ENCODE measurements at places on chromosomes 2 and 18.
A peak's percentile ranks its signal among the peaks of the same experiment; 100 is the strongest.

DNA sequence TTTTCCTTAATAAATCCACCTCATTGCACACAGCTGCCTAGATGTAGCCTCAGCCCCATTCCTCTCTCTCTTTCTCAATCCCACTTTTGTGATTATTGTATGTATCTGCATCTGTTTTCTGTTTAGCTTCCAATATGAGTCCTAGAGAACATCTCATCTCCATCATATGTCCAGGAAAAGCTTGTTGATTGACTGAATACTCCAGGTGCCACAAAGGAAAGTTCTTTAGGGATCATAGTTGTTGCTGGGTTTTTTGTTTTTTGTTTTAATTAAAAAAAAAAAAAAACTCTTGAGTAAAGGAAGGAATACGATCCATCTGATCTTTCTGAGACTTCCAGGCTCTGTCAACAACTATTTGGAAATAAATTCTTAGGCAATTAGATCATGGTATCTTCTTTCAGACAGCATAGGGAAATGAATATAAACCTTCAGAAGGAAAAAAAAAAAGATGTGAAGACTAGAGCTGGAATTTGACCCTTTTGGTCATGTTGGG, 42.5 kb downstream of the KIAA2012 start:
- DNase-seq: no peak

DNA sequence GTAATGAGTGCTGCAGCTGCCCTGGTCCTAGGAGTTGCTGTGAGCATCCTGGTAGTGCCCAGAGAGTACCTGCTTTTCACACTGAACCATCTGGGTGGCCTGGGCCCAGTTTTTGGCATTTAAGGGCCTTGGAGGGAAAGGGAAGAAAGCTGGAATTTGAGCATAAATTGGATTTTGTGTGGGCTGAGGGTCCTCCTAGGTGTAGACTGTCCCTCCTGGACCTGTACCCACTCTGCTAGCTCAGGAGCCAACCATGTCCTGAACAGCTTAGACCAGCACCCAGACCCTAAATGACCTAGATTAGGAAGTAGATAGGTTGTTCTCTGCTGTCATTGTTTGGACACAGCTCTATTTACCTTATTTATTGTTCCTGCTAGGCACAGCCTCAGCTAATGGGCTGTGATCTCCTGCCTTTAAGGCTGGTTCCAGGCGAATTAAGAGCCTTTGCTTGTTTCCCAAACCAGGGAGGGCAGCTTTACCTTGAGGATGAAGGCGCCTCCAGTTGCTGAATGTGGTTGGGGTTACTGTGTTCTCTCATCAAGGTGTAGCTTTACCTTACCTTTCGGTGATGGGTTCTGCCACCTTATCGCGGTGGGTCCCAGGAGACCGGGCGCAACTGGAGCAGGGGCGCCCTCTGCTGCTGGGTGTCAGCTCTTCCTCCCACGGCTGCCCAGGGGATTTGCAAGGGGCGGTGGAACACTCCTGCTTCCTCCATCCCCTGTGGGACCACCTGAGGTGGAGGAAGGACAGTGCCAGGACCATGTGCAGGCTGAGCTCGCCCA, 34.4 kb downstream of the ITGA6 start:
- DNase-seq: peak; percentile 42

DNA sequence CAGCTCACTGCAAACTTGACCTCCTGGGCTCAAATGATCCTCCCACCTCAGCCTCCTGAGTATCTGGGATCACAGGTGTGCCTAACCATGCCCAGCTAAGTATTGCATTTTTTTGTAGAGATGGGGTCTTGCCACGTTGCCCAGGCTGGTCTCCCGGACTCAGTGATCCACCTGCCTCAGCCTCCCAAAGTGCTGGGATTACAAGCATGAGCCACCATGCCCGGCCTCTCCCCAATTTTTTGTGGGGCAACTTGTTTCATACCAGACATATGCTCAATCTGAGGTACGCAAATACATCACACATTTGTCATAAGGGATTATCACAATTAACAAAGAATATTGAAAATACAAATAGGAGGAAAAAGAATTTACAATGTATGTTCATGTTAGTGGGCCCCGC, 27.7 kb downstream of the LGALSL start:
- DNase-seq: no peak

- no peak for DNase-seq
Observed at GRCh38 chr18:71038196-71038595, 749.4 kb downstream of the SOCS6 start.

- DNase-seq: no peak
Observed at GRCh38 chr2:156452971-156453370, 16.8 kb downstream of the GPD2 start.

DNA sequence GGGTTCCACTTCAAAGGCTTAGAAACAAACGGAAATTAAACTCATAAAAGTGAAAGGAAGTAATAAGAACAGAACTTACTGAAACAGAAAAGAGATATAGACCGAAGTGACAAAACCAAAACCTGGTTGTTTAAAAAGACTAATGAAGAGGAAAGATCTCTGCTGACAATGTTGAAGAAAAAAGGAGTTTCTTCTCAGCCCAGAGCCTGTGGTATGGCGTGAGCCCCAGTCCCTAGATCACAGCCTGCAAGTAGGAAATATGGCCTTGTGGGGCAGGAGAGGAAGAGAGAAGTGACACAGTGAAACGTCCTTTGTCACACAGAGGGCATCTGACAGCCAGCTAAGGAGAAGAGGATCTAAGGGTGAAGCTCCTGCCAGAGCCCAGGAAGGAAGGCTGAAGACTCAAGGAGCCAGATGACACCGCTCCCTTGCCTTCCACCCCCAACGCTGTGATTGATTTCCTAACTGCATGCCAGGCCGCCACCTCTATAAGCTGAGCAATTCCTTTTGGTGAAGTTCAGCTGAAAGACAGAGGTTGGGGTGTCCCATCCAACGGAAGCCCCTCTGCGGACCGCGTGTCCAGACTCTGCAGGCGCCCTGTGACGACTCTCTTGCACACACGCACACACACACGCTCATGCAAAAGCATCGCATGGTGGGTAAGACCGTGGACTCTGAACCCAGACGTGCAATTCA, 141.1 kb downstream of the HDAC4 start:
- no peak for DNase-seq

- DNase-seq: no peak
Observed at GRCh38 chr18:62933261-62933887, 218.0 kb downstream of the PHLPP1 start.

- DNase-seq: no peak
Observed at GRCh38 chr2:75657798-75658197, 11.2 kb downstream of the MRPL19 start.

- DNase-seq: no peak
Observed at GRCh38 chr2:144598906-144599305, 79.0 kb upstream of the ZEB2 start.

GRCh38 chr18:57527556-57528229, 58.8 kb downstream of the FECH start:
- no peak for DNase-seq

DNA sequence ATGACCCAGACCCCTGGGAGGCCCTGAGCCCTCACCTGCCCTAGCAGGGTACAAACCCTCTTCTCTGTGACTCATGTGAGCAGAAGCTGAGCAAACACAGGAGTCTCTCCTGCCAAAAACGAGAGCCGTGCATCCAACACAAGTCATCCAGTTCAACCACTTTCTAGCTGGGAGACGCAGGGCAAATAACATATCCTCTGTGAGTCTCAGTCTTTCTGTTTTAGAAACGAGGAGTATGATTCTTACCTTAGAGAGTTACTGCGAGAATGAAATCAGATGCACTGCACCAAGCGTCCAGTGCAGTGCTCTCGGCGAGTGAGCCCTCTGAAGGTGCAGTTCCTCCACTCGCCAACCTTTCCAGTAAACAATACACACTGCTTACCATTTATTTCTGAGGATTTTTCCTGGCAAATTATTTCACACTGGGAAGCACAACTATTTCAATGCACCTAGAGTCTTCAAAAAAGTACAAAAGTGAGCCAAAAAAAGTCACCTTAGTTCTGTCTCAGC, 331.8 kb upstream of the MYT1L start:
- DNase-seq: no peak

Measured in ovary (tissue), 10 donors.